ENCODE measurements at places on chromosomes 3 and 15.

- no peak for DNase-seq
Measured at GRCh38 chr15:94477913-94478553, 246.7 kb downstream of the MCTP2 start.

GRCh38 chr3:124886168-124887056, 753 bp downstream of the ITGB5 start:
- peak; percentile 68 for DNase-seq

GRCh38 chr15:49313650-49314049, 109.4 kb upstream of the FGF7 start:
- no peak for DNase-seq

DNA sequence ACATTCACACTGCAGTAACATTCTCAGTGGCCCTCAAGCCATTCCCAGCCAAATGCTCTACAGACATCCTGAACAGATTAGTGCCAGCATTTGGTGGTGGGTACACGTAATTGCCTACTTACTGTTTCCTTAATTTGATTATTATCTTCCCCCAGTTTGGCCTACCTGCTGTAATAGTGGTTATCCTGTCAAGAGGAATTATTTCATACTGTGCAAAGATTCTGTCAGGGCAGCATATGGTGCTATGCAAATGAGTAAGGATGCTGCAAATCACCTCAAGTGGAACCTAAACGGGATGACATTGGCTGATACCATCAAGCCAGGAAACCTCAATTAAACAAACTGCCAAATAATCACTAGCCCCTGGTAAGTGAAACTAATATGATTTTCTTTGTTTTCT, 88.7 kb downstream of the SEMA6D start:
- DNase-seq, result no peak

DNA sequence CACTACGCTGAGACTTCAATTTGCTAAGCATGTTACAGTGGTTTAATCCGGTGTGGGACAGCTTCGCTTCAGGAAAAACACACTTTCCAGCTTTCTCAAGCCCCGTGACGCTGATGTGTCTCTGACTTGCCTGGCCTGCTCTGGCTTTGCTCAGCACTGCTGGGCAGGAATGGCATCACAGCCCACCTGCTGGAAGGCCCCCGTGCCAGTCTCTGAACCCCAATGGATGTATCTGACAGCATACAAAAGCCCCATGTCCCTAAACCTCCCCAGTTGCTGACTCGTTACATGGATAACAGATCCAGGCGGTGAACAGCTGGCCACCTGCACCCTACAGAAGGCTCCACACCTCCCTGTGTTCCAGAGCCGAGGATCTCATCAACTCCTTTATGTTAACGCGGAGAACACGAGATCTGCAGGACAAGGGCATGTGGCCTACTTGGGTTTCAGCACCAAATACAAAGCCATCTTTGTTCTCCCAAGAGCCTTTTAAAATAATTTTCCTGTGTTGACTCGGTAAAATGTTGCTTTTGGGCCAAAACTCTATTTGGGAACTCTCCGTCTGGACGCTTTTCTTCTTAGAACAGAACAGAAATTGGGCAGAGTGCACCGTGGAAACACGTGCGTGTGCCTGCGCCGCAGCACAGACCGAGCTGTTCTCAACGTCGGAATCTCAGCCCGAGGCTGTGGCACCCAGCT, 61.4 kb downstream of the ATP10A start:
- no peak for DNase-seq

GRCh38 chr3:172989373-172989772, 151.7 kb downstream of the SPATA16 start:
- DNase-seq, result no peak

DNA sequence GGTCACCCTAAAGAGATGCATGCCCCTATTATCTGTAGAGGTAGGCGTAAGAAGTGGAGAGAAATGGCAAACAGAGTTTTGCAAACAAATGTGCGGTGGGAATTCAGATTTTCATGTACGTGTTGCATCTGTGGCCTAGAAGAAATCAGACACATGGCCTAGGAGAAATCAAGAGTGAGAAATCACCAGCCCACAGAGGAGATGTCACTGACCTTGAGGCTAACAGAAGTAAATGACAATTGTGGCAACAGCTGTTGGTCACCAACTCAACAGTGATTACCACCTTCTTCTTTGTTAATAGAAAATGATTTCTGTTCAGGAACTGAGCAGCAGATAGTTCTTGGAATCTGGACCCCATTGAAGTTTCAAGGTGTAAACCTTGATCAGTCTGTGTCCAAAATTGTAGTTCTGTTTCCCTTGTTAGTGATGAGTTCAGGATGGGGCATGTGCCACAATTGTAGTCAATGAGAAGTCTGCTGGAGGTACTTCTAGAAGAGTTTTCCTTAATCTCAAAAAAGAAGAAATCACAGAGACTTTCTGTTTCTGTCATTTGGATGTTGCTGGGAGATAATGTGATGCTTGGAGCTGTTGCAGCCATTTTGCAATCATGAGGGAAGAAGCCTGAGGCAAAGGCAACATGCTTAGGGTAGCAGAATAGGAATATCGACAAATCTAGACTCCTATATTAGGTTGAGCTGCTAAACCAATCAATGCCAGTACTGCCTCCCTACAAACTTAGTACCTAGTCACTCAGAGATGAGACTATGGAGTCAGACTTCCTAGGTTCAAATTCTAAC, 34.3 kb upstream of the RFTN1 start:
- no peak for DNase-seq

DNA sequence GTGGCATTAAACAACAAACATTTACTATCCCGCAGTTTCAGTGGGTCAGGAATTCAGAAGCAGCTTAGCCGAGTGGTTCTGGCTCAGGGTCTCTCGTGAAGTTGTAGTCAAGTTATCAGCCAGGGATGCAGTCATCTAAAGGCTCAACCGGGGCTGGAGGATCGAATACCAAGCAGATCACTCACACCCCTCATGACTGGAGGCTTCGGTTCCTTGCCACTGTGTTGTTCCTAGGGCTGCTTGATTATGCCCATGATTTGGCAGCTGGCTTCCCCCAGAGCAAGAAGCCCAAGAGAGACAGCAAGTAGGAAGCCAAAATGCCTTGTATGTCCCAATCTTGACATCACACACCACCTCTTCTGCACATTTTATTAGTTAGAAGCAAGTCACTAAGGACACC, 33.9 kb upstream of the CDCP1 start:
- no peak for DNase-seq

DNA sequence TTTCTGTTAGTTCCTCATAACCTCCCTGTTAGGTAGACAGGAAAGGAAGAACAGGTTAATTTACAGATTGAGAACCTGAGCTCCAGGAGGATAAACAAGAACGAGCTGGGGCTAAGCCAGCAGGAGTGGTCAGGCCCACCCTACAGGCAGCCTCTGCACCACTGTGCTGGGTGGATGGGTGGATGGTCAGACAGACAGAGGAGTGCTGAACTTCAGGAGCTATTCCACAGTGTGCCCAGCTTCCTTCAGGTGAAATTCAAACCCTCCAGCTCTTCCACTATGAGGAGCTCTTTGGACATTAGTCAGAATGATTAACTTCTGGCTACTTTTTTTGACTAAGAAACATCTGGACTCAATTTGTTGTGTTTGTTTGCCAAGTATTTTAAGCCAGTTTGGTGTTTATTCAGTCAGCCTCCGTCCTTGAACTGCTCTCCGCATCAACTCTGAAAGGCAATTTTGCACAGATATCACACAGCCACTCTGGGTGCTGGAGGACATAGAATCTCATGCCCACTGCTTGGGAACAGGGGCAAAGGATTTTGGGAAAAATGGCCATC, 361.9 kb downstream of the CLSTN2 start:
- no peak for DNase-seq

- no peak for DNase-seq
Measured at GRCh38 chr15:55574096-55574495, 14.0 kb downstream of the PYGO1 start.

- no peak for DNase-seq
Measured at GRCh38 chr3:129658110-129658843, 51.8 kb upstream of the PLXND1 start.

DNA sequence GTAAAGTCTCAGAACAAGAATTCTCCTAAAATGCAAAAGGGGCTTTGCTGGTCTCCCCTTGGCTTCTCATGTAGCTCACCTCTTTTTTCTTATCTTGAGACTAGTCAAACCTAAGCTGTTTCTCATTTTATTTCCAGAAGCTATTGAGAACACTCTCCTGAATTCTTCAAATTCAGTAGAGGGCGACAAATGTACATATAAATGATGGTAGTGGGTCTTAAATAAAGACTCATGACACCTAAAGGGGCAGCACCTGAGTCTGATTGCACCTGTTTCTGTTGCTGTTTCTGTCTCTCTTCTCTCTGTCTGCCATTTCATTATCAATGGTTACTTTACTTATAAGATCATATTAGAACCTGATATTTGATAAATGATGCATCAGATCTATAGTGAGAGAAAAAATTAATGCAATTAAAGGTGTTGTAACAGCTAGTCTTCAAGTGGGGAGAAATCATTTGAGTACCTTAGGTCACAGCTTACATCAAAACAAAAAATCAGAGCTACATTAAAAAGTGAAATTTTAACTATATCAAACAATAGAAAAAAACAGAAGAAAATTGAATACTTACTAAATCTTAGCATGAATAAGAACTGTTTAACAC, 7.0 kb downstream of the ADIPOQ start:
- peak; percentile 77 for DNase-seq

GRCh38 chr3:16132928-16133327, 41.6 kb upstream of the GALNT15 start:
- DNase-seq, result no peak

GRCh38 chr15:87121336-87121735, 1041.7 kb downstream of the AGBL1 start:
- peak; percentile 8 for DNase-seq

DNA sequence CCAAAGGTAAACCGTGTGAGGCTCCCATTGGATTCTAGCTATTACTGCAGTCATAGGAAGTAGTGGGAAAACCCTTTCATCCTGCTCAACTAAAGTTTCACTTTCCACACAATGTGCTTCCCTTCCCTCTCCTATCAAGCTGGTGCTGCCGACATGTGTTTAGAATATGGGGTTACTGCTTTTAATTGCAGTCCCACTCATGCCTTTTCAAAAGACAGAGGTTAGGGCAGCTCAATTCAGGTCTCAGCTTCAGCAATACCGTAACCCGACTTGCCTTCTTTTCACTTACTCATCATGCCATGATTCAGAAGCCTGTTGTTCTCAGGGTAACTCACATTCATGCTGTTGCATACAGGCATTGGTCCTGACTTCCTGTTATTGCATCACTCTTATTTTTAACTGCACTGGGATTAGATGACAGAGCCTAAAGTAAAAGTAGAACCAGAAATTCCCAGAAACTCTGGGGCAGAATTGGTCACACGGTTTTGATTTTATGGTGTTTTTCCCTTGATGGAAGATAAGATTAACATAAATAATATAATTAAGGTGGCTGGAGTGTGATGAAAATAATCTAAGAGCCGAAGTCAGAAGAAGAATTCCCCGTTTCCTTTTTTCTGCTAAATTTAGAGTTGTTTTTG, 45.7 kb downstream of the C2CD4B start:
- DNase-seq, result no peak

- no peak for DNase-seq
Measured at GRCh38 chr15:63133786-63134185, 12.1 kb downstream of the LACTB start.

- no peak for DNase-seq
Measured at GRCh38 chr3:72977060-72977808, 19.4 kb upstream of the PPP4R2 start.

DNA sequence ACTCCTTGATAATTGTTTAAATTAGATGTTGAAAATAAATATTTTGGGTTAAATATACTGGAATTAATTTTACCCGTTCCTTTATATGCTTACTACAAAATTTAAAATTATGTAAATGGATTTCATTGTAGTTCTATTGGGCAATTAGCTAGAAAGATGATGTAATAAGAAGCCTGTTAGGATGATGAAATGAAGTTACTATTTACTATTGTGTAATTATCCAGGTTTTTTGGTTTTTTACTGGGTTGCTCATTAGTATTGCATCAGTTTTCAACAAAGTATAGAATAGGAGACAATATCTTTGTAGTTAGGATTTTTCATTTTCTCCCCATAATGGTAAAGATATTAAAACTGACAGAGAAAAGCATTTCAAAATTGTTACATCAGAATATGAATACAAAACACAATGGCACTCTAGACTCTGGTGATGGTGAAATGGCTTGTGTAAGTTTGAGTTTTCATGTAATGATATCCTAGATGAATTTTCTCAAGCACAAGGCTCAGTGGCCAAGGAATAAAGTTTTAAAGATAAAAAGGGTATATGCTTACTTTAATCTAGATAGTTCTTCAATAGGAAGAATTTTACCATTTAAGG, 222.0 kb downstream of the P3H2 start:
- DNase-seq, result no peak

DNA sequence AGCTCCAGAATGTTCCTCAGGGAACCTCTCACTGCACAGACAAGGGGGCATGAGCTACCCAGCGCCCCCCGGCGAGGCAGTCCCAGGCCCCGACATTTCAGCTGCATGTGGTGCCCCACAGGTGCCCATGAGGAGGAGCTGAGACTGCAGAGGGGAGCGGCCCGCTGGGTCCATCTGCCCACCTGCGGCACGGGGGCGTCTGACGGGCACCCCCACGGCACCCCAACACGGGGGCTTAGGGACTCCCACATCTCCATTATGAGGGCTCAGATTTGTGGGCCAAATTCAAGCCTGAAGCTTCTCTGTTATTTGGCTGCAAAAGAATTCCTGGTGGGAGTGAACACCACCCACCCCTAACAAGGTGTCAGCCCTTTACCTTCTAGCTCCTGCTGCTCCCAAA, 258.4 kb downstream of the UACA start:
- DNase-seq, result no peak

DNA sequence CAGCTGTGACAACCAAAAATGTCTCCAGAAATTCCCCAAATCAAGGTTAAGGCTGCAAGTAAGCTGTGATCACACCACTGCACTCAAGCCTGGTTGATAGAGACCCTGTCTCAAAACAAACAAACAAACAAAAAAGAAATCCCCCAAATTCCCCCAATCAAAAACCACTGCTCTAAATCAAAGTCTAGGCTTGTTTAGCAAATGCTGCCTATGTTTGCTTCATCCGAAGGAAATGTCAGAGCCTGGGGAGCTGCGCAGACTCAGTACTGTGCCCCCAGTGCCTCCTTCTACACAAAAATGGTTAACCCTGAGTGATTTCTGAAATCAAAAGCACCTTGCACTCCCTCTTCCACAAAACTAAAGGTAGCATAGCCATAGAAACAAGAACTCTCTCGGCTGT, 13.4 kb downstream of the IL17RD start:
- no peak for DNase-seq

DNA sequence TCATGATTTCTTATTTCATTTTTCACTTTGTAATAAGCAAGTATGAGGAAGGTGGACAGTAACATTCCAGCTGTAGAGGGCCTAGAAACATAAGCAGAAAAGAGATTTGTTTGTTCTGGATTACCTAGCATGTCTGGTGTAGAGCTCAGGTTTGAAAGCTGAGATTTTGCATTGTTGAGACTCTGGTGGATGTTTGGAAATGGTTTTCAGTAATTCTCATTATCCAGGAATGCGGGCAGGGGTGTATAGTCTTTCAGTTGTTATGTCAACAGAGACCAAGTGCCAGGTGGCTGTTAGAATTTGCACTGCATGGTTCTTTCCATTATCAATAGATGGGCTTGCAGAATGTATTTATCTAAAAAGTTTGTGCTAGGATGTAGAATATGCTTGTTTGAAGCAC, 10.9 kb downstream of the GPD1L start:
- DNase-seq, result peak; percentile 62
